Left ventricle myocardium inferior (tissue), 1 donor: ENCODE measurements at places on chromosomes 6 and 20.

DNA sequence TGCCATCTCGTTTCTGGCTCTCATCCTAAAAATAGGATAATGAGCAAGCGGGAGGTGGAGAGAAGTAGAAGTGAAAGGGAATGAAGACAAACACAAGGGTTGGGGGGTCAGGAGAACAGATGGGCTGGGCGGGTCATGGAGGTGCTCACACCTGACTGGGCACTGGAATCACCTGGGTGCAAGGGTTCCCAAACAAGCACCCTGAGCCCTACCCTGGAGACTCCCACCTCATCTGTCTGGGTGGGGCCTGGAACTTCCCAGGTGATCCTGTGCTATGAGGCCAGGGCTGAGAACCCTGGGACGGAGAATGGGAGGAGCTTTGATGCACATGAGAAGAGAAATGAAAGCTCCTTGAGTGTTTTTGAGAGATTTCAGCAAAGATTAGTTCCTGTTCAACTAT is 223.6 kb downstream of the ANKRD60 start:
- DNase-seq = no peak

GRCh38 chr6:21101694-21102093 is 491.9 kb upstream of the SOX4 start:
- DNase-seq = no peak

GRCh38 chr6:151300267-151300991 is 60.7 kb downstream of the AKAP12 start:
- DNase-seq = no peak

- no peak for DNase-seq
These were observed 126.9 kb upstream of the SCGN start for GRCh38 chr6:25525078-25525477.

GRCh38 chr6:83061190-83061589 is 4.5 kb downstream of the UBE3D start:
- DNase-seq = no peak
